ENCODE measurements at places on chromosomes 5 and 9. TPM values are rescaled to one million over a fixed set of nuclear protein-coding genes. Genes with fewer than 3 reads are reported as not detected.

C9orf40 gene
- total RNA-seq: 5.0 TPM

C9orf50 gene
- 1.0 TPM for total RNA-seq

TDRD7 gene
- total RNA-seq: 25.7 TPM

NR5A1 gene
- 0.37 TPM for total RNA-seq

ACTBL2 gene
- not detected for total RNA-seq

PDE6A gene
- total RNA-seq: not detected
